ENCODE measurements at places on chromosomes 2 and 18.

DNA sequence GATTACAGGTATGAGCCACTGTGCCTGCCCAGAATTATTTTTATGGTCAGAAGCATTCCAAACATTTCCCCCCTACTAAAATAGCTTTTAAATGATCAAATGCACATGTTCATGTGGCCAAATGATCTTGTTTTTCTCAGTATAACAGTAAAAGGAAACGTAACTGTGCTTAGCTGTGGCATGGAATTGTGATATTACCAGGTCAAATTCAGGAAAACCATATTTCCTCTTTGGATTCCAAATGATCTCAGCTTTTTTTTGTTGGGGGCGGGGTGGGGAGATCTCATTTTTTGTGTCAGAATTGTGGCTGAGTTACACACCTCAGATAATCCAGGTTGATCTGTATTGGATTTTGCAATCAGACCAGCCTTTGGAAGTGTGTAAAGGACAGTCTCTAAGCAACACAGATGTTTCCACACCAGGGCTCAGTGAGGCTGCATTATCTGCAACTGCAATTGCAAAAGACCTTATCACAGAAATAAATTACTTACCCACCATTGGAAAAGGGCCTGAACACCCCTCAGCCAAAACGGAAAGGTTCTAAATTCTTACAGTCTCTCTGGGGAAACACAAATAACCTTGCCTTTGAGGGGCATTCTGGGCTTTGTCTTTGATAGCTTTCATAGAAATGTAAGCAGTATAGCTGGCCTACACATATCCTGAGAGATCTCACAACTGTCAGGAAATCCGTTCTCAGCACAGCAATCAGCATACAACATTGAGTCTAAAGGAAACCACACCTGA lies 8.4 kb downstream of the CASP10 start:
- no peak for DNase-seq

DNA sequence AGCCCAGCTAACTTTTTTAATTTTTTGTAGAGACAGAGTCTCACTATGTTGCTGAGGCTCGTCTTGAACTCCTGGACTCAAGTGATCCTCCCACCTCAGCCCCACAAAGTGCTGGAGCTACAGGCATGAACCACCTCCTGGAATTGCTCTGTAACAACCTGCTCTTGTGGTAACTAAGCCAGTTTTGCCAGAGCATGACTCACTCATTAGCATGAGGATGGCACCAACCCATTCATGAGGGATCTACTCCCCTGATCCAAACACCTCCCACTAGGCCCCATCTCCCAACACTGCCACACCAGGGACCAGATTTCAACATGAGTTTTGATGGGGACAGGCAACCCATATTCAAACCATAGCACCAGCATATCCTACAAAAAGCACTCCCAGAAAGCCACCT lies 348.9 kb upstream of the RAB12 start:
- DNase-seq: no peak

- DNase-seq: no peak
These were observed 2120.4 kb upstream of the PIK3C3 start for GRCh38 chr18:39834636-39835035.

DNA sequence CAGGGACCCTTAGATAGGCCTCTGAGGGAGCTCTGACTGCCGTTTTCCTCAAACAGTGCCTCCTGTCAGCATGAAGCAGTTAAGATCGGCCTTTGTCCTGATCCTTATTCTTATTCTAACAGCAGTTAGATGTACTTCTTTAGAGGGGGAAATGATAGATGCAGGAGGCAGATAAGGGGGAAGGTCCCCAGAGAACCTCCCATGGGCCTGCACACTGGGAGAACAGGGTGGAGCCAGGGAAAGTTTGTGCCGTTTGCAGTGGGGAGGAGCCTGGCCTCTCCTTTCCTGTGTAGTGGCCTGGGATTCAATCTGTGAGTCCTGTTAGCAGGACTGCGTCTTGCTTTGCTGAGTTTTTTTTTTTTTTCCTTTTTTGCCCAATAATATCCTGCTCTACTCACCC lies 7.9 kb upstream of the INPP4A start:
- no peak for DNase-seq

- no peak for DNase-seq
These were observed 20.2 kb downstream of the SKA1 start for GRCh38 chr18:50395093-50395492.

- DNase-seq: no peak
These were observed 10.2 kb upstream of the GPC1 start for GRCh38 chr2:240425236-240425615.

- peak; percentile 75 for DNase-seq
These were observed 80.2 kb downstream of the NDUFA10 start for GRCh38 chr2:239944694-239945551.

DNA sequence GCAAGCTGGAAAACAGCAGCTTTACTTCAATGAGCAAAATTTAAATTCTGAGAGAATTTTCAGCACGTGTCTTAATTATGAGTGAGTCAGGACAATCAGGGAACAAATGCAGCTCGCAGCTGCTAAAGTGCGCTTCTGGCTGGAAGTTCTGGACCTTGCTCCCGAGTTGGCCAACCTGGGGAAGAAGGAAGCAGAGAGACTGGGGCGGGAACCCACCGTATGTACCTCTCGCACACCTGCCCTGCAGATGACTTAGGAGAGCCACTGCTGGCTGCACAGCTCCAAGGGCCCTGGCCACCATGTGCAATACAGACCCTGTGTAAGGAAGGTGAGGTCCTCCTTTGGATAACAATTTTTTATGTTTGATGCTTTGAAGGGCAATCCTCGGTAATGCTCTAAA lies 42.4 kb downstream of the REEP1 start:
- no peak for DNase-seq

- no peak for DNase-seq
These were observed 14.0 kb downstream of the RAMP1 start for GRCh38 chr2:237873421-237873831.

GRCh38 chr18:76589866-76590265 lies 94.8 kb upstream of the ZNF516 start:
- no peak for DNase-seq
